ENCODE measurements at places on chromosomes 12 and 14.

GRCh38 chr14:32669391-32669790 lies 269.3 kb upstream of the NPAS3 start:
- no peak for DNase-seq

GRCh38 chr14:106872611-106873446 lies 1346.4 kb downstream of the TMEM121 start:
- no peak for DNase-seq

DNA sequence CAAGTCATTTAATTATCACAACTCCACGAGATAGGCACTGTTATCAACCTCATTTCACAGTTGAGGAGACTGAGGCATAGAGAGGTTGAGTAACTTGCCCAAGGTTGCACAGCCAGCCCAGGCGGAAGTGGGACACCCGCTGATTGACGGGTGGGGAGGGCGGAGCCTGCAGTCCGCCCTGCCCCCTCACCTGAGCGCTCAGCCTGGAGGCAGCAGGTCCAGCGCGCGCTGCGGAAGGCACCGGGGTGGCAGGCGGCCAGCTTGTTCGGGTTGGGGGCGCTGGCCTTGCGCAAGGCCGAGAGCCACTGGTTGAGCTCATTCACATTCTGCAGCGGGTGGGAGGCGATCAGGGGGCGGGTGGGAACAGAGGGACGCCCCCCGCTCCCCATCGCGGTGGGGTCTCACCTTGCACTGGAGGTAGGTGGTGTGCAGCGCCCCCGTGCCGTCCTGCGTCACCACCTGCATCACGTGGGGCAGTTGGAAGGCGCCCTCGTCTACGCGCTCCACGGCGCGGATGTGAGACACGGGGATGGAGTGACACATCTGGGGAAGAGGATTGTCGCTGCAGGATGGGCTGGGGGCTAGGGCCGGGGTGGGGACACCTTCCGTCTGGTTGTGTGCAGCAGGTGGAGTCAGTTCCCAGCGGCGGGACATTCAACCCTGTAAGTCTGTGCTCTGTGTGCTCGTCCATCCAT lies 31.7 kb downstream of the RASAL1 start:
- peak; percentile 76 for DNase-seq

DNA sequence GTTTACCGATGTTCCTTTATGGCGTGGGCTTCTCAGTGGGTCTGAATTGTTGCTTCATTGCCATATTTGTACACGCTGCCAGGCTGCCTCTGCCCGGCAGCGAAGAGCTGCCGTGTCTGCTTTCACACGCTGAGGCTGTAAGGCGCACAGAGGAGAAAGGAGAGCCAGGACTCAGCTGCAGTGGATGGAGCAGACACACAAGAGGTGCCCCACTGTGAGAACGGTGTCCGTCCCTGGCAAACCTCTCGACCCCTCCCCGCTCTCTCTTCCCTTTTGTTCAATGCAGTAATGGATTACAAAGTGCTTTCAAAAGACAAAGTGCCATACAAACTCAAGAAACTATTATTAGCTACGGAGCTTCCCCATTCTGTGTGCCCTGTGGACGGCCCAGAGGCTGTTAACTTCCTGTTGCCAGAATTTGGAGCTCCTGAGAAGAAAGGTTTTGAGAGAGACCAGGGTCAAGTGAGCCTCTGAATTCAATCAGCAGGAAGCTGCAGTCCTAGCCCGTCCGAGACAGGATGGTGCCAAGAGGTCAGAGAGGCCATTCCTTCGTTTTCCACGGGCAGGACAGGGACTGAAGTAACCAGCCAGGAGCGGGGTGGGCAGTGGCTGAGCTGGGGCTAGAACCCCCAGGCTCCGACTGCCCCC lies 15.8 kb downstream of the CCND2 start:
- peak; percentile 69 for DNase-seq

GRCh38 chr12:32532951-32533350 lies 133.6 kb downstream of the FGD4 start:
- peak; percentile 16 for DNase-seq

GRCh38 chr14:78530078-78530477 lies 359.9 kb downstream of the NRXN3 start:
- DNase-seq: peak; percentile 88

- DNase-seq: peak; percentile 59
These were observed 239.2 kb upstream of the FKBP4 start for GRCh38 chr12:2555487-2556082.

DNA sequence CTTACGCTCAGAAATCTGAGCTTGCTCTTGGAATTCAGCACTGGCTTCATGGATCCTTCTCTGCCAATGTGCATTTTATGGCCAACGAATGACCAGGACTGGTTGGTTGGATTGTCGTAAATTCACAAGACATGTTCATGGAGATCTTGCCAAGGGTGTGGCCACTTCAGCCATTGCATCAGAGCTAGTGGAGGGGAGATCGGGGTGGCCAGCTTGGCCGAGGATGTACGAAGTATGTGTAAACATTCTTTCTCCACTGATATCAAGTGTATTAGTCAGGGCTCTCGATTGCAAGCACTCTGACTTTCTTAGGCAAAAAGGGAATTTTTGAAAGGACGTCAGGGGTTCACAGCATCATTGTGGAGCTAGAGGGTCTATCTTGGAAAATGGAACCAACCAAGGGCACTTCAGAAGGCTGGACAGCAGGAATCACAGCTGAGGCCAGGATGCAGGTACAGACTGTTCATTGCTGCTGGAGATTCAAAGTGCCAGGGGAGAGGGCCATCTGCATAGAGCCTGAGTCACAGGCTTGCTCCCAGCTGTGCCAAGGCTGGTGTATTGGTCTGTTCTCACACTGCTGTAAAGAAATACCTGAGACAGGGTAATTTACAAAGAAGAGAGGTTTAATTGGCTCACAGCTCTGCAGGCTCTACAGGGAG lies 32.9 kb upstream of the ADGRD1 start:
- no peak for DNase-seq

- no peak for DNase-seq
These were observed 59.8 kb downstream of the DIO3 start for GRCh38 chr14:101620821-101621785.

- no peak for DNase-seq
These were observed 22.1 kb downstream of the SMOC1 start for GRCh38 chr14:69901113-69901951.

- DNase-seq: peak; percentile 19
These were observed 182.7 kb downstream of the KICS2 start for GRCh38 chr12:64039281-64039871.

Data from neural progenitor cell (in vitro differentiated cells).